ENCODE measurements at places on chromosomes 16 and 17. TPM values are rescaled to one million over a fixed set of nuclear protein-coding genes. Genes with fewer than 3 reads are reported as not detected.

RPL26 gene
- total RNA-seq, result 1,194 TPM

DNA sequence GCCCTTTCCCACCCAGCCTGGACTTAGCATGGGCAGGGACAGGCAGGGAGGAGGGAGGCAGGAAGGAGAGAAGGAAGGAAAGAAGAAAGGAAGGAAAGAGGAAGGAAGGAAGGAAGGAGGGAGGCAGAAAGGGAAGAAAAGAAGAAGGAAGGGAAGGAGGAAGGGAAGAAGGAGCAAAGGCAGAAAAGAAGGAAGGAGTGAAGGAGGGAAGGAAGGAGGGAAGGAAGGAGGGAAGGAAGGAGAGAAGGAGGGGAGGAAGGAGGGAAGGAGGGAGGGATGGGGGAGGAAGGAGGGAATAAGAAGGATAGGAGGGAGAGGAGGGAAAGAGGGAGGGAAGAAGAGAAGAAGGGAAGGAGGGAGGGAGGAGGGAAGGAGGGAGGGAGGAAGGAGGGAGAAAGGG, 110.4 kb downstream of the SALL1 start:
- no peaks in the 10 kb centered on the region for H3K36me3 ChIP-seq
- H3K4me3 ChIP-seq, result no peak overlapping the region
- DNase-seq, result no peak
- H3K27me3 ChIP-seq, result peaks cover 3% of the 10 kb centered on the region
- no peak overlapping the region for H3K27ac ChIP-seq

PLLP gene
- 77.5 TPM for total RNA-seq

CD79B gene
- 4.7 TPM for total RNA-seq

DNA sequence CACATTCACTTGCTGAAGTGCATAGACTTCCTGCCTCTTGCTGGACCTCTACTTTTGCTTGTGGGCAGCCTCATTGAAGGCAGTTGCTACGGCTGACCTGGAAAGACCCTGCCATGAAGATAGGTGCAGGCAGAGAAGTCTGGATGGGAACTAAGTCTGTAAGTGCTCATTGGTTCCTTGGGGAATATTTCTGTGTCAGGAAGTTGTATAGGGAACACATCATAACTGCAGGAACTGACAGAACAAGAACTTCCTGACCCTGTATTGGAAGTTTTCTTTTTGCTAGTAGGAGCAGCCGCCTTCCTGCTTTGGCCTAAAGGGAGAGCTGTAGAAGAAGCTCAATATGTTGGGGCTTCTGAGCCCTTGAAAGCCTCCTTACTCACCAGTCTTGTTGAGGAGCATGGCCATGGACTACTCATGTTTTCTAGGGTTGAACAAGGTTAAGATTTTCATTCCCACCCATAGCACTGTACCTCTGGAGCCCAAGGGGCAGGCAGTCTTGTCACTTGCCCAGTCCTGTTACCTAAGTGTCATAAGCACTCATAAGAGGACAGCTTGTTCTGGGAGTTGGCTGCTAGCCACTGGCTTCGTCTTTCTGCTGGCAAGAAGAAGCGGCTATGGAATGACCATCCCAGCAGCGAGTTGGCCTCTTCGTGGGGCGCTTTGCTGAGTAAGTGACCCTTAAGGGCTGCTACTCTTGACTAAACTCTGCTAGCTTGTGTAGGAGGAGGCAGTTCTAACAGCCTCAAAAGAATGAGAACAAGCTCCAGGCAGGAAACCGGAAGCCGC, 7.2 kb downstream of the UBFD1 start:
- peak; percentile 20 for DNase-seq
- H3K27me3 ChIP-seq, result no peaks in the 10 kb centered on the region
- no peak overlapping the region for H3K27ac ChIP-seq

DNA sequence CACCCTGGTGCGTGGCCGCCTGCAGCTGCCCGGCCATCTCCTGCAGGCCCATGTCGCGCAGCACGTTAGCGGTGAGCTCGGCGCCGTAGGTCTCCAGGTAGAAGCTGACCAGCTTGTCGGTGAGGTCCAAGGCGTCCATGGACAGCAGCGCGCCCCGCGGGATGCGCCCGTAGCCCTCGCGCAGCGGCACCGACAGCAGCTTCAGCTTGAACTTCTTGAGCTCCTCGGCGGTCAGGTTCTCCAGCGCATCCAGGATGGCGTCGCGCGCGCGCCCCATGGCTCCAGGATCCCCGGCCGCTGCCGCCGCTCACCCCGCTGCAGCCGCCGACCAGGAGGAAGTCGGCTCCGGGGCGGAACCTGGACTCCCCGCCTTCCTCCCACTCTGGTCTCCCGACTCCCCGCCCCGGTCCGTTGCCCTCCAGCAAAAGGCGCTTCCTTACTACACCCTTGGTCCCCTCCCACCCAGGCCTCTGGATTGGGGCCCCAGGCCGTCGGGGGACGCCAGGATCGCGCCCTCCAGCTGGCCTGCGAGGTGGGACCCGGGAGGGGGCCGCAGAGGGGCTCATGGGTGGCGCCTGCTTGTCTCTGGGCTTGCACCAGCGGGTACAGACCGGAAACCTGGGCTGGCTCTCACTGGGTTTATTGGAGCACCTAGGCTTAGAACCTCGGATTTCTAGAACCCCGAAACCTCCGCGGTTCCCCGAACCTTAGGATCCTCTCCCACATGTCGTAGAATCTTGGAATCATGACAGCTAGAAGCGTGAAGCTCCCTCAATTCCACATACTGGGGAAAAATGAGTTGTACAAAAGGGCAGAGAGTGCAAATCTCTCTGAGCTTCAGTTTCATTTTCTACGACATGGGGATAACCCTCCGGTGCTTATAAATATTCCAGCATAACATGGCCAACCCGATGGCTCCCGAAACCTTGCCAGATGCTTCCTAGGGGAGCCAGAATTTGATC, at the start of gene PYCARD:
Gene PYCARD, minus strand, starts transcription at position 347 of the 962 bp plus-strand sequence. Its CDS starts 70 bp downstream, at position 277.
- peak; percentile 89 for DNase-seq
- H3K27me3 ChIP-seq, result peaks cover 2% of the 10 kb centered on the region
- peak within 1 kb of the TSS; percentile 99 for H3K4me3 ChIP-seq
- peaks cover 27% of the 10 kb centered on the region for H3K36me3 ChIP-seq
